Activated CD4-positive, CD25-positive, alpha-beta regulatory T cell (primary cell): ENCODE measurements at places on chromosomes 1 and 21.
A peak's percentile ranks its signal among the peaks of the same experiment; 100 is the strongest.

DNA sequence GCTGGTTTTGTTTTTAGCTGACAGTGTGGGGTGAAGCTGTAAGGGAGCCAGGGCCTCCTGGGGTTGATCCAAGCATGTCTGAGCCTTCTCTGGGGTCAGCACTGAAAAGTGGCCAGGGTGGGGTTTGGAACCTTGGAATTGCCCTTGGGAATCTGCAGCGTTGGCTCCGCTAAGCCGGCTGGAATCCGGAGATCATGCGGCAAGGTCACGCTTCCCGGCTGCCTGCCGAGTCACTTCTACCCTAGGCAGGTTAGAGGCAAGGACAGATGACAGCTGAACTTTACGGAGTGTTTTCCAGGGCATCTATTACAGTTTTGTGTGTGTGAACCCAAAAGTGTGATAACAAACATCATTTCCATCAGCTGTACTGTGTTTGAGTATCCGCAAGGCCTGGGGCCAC, 17.1 kb downstream of the ABCG1 start:
- DNase-seq: no peak

GRCh38 chr1:115492880-115493279, 148.9 kb upstream of the VANGL1 start:
- DNase-seq: no peak

DNA sequence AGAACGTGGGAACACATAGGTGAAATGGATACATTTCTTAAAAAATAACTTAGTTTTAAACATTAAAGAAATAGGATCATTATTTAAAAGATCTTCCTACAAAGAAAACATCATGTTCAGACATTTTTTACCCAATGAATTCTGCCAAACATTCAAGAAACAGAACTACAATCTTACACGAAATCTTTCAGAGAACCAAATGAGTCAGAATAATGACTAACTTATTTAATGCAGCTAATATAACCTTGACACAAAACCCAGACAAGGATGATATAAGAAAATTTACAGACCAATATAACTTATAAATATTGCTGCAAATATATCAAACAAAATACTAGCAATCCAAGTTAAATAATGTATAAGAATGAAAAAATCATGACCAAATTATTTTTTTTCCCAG, 220.1 kb upstream of the KCNK2 start:
- DNase-seq: no peak

GRCh38 chr1:57485643-57486042, 61.8 kb upstream of the DAB1 start:
- no peak for DNase-seq

- DNase-seq: no peak
These were observed 327.1 kb downstream of the PCP4 start for GRCh38 chr21:40194185-40194980.

DNA sequence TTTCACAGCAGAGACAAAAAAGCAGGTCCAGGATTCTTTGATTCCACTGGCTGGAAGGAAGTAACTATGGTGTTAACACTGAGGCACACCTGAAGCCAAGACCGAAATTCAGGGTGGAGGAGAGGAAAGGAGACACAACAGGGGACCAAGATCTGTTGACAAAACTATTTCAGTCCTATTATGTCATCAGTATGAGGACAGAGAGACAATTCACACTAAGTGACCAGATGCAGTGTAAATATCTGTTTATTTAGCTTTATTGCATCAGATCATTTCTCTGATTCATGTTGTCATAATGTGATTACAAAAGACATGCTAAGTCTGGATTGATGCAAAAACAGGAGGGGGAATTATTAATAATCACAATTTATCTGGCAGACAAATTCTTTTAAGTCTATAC, 118.8 kb downstream of the SIPA1L2 start:
- DNase-seq: no peak

- DNase-seq: no peak
These were observed 3.6 kb downstream of the ALG14 start for GRCh38 chr1:95068956-95069709.

- no peak for DNase-seq
These were observed 125.7 kb upstream of the TMPRSS15 start for GRCh38 chr21:18529254-18529653.

GRCh38 chr1:155978325-155978972, at the start of gene ARHGEF2:
TSS of gene ARHGEF2 (minus strand) at chr1:155978547. CDS start at chr1:155978427, 120 bp downstream.
- peak; percentile 68 for DNase-seq
